Vagina (tissue), 2 donors: ENCODE measurements at places on chromosomes 13 and 19. TPM values are rescaled to one million over a fixed set of nuclear protein-coding genes. Genes with fewer than 3 reads are reported as not detected.
A peak's percentile ranks its signal among the peaks of the same experiment; 100 is the strongest.

GRCh38 chr19:7570761-7571160 is 24.9 kb upstream of the CAMSAP3 start:
- no peak for DNase-seq

DNA sequence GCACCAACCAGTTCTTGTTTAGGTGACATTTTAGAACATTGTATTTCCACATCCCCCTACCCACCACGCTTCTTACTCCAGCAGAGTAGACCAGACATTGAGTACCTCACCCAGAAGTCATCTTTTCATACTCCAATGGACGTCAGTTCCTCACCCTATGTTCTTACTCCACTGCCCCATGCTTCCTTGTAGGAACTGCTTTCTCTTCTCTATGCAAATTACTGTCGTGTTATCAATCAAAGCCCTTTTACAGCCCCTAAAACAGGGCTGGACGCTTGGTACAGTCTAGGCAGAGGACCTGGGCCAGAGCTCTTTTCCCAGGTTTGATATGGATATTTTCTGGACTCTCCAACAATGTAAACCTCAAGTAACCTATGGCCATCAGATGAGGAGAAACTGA is 58.2 kb downstream of the USP12 start:
- DNase-seq, result no peak

DNA sequence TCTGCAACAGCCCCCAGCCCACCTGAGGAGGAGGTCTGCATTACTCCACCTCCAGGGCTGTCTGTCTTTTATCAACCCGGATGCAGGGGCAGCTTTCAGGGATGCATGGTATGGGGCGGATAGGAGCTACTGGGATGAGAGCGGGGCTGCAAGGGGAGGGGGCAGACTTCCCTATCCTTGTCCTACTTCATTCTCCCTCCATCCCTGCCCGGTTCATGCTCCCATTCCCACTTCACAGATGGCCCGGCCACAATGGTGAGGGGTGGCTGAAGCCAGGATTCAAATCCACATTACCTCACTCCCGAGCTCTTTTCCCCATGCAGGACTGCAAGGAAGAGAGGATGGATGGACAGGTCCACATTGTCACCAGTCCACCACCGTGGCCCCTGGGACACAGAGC is 40.5 kb upstream of the VSTM2B start:
- peak; percentile 79 for DNase-seq

DNA sequence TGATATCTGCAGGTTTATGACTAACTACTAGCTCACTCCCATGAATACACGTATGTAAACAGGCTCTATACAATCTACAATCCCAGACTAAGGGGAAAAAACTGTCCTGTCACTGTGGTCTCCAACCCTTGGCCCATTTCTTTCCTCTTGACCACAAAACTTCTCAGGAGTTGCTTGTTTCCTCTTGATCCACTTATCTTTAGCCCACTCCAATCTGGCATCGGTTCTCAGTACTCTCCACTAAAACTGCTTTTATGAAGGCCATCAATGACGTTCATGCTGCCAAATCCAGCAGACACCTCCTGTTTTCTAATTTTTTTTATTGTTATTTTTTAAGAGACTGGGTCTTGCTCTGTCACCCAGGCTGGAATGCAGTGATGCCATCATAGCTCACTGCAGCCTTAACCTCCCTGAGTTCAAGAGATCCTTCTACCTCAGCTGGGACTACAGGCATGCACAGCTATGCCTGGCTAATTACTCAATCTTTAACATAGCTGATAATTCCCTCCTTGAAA is 31.9 kb upstream of the USPL1 start:
- DNase-seq, result no peak

DNA sequence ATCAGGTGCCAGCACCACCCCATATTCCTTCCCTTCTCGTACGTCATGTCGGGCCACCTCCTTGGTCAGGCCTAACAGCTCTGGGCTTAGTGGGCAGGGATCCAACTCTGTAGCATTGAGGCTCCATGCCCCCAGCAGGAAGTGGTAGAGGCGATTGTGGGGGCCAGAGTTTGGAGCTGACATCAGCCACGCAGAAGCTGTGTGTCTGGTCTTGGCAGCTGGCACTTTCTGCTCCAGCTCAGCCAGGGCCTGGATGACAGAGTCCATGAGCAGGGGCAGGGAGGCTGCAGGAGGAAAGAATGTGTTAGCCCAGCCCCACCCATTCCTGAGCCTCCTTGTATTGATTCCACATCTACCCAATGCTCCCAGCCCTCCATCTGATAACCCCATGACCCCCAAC is 3.0 kb downstream of the PGLYRP2 start:
- no peak for DNase-seq

DNA sequence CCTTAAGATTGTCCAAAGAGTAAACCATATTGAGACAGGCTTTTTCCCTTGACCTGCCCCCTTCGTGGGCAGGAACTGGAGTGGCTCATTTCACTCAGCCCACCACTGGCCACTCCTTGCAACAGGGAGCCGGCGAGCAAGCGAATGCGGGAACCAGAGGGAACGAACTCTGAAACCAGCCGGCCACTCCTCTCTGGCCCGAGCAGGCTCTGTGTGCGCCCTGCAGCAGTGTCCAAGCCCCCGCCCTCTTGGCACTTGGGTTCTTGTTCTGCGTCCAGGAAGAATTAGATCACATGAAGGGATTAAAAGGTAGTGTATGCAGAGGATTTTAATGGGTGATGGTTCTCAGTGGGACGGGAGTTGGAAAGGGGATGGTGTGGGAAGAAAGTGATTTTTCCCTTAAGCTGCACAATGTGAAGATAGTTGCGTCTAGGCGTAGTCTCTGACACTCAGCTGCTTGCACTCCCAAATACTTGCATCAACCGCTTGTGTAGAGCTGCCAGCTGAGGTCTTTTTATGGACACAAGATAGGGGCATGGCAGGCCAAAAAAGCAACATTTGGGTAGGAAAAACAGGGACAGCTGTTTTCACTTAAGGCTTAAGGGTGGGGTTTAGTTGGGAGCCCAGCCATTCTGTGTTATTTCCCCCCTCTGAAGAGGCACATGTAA is 1209.7 kb upstream of the PCDH20 start:
- no peak for DNase-seq

- DNase-seq, result no peak
These were observed 500 bp downstream of the AP3D1 start for GRCh38 chr19:2150794-2151338.

GRCh38 chr19:35268536-35269437 is at the start of gene USF2:
TSS of gene USF2 (plus strand) at chr19:35268962. CDS start at chr19:35269102, 140 bp downstream.
- no peak for DNase-seq

DNA sequence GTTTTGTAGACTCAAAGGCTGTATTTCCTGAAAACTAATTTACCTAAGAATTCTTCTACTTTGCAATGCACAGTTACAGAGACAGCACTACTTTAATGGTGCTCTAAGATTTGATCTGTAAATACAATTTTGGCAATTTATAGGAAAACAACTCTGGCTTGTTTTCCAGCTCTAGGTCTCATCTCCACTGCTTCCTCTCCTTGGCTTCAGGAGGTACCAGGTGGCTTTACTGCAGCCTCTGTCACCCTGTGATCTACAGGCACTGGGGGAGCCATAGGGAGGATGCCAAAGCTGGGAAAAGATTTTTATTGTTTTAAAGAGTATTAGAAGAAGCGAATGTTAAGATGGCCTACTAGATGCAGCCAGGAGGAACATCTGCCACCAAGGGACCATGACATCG is 1563.6 kb downstream of the OLFM4 start:
- DNase-seq, result no peak

DNA sequence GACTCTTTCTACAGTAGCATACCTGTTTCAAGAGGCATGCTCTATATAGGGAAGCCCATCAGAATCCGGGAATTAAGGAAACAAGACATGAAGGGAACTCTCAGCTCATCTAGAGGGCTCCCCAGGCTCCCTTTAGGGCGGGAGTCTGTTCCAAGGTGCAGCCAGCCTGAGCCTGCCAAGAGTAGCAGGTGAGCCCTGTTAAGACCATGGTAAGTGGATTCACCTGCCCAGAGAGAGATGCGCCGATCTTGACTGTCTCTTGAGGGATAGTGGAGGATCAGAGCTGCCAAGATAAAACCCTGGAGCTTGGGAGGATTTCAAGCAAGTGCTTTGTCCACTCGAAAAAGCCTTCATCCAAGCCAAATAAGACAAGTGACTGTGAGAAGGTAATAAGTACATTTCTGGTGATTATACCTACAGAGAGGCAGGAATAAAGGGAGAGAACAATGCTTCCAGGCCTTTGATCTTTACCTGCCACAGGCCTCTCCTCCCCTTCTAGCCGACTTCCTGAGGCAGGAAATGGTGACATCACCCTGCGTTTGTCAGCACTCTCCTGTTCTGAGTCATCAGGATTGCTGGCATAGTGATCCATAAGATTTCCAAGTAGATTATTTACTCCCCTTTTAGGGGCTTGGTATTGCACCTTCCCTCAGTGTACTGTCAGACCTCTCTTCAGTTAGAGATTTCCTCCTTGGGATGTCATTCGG is 31.5 kb downstream of the KLF5 start:
- DNase-seq, result no peak

DNA sequence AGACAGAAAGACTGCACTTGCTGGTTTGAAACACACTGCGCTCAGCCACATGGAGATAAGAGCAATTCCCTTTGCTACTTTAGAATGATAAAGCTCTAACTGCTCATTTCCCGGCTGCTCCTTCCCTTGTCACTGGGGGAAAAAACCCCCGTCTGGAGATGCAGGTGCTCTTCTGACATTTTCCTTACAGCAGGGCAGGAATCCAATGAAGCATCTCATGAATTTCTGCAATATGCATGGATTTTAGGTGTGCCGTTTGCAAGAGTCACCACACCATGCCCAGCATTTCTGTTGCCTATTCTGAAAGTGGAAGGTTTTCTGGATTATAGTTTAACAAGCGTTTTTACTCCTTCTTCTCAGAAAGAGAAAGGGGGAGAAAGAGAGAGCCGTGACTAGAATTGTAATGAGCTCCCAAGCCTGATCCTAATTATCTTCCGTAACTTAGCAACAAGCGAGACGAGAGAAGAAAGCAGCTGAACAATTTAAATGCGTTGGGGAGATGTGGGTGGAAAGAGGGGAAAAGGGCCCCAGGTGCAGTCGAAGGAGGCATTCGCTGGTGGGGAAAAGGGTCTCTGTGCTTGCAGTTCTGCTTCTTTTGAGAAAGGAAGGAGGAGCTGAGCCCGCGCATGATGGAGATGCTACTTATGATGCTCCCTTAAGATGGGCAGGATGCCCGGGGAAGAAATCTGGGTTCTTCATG is 76.6 kb upstream of the SPATA13 start:
- no peak for DNase-seq

- DNase-seq, result no peak
These were observed 14.2 kb downstream of the ZNF331 start for GRCh38 chr19:53552001-53552721.

GRCh38 chr13:93305886-93306285 is 79.3 kb downstream of the GPC6 start:
- DNase-seq, result no peak

DNA sequence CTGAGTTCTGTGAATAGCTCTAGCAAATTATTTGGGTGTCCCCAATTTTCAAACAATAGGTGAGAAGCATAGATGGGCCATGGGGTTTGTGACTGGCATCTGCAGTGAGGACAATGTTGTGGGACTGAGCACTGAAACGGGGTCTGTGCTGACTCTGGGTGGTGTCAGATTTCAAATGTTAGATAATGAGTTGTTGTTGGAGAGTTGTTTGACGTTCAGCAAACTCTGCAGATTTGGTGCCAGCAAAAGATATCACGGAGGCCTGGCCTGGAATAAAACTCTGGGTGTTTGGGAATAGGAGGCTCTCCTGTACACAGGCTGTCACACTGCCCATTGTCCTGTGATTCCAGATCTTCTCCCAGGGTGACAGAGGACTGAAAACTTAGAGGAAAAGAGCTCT is 2.9 kb downstream of the ZNF90 start:
- DNase-seq, result no peak

- no peak for DNase-seq
These were observed 40.2 kb downstream of the UBL3 start for GRCh38 chr13:29810145-29810742.

GRCh38 chr19:57267291-57267690 is 13.0 kb upstream of the ZNF460 start:
- no peak for DNase-seq

- no peak for DNase-seq
These were observed 452 bp upstream of the PSMD8 start for GRCh38 chr19:38373907-38374331.

DNA sequence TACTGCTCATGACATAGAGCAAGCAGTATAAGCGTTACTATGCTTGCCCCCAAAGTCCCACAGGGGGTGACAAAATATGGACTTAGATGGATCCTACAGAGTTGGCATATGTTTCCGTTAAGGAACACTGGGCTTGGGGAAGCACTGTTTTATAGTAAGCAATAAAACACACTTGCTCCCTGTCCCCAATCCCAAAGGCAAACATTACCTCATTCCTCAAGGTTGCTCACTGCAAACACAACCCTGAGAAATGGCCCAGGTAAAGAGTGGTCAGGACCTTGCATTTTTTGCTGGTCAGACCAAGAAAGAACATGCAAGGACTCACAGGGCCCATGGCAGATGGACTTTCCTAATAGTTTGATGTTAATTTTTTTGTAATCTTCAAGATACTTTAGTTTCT is 32.3 kb downstream of the UGGT2 start:
- no peak for DNase-seq

- no peak for DNase-seq
These were observed 4.7 kb downstream of the SPPL2B start for GRCh38 chr19:2333027-2333806.

GRCh38 chr13:99894105-99894839 is 77.3 kb downstream of the ZIC5 start:
- DNase-seq, result no peak

DNA sequence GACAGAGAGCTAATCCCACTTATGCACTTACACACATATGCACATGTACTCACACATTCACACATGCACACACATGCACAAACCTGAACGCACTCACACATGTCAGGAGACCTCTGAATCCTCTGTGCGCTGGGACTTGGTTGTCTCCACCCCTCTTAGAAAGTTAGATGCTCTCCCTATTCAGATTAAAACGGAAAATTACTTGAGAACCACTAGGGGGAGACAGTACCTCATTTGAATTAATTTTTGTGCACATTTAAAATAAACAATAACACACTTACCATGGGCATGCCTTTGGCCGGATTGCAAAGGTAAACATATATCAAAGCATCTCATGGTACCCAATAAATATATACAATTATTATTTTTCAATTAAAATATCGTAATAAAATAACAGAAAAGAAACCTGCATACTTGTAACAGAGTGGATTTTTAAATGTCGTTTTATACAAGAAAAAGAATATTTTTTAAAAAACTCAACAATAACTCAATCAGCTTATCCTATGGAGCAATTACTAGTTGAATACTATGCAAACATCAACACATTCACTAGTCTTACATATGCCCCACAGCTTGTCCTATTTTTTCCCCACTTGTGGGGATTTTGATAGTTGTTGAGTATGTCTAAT is 9.5 kb upstream of the LILRB4 start:
- no peak for DNase-seq

- DNase-seq, result no peak
These were observed 15.2 kb downstream of the EFNA2 start for GRCh38 chr19:1300744-1301490.

- DNase-seq, result no peak
These were observed 13.3 kb upstream of the LILRB1 start for GRCh38 chr19:54616821-54617560.

The PLIN5 gene
- total RNA-seq, result 8.8 TPM

The FUT2 gene
- 6.1 TPM for total RNA-seq

The ZNF284 gene
- total RNA-seq, result 2.2 TPM

The MAG gene
- not detected for total RNA-seq

The TMEM221 gene
- 0.49 TPM for total RNA-seq

The AP1M2 gene
- 29.0 TPM for total RNA-seq

The ZNF230 gene
- total RNA-seq, result 2.0 TPM

The PPM1N gene
- 3.9 TPM for total RNA-seq

The ATP4A gene
- total RNA-seq, result not detected

The FOXA3 gene
- total RNA-seq, result not detected

The ZNF723 gene
- total RNA-seq, result not detected

The SMIM44 gene
- total RNA-seq, result not detected

The CPAMD8 gene
- total RNA-seq, result 16.0 TPM
